ENCODE measurements at places on chromosomes 7 and 10.

GRCh38 chr7:121420976-121421375 is 24.9 kb upstream of the FAM3C start:
- H3K27me3 ChIP-seq, result no peaks in the 10 kb centered on the region
- DNase-seq, result no peak
- H3K27ac ChIP-seq, result no peak overlapping the region
- no peaks in the 10 kb centered on the region for H3K4me1 ChIP-seq
- no peak overlapping the region for H3K4me3 ChIP-seq

DNA sequence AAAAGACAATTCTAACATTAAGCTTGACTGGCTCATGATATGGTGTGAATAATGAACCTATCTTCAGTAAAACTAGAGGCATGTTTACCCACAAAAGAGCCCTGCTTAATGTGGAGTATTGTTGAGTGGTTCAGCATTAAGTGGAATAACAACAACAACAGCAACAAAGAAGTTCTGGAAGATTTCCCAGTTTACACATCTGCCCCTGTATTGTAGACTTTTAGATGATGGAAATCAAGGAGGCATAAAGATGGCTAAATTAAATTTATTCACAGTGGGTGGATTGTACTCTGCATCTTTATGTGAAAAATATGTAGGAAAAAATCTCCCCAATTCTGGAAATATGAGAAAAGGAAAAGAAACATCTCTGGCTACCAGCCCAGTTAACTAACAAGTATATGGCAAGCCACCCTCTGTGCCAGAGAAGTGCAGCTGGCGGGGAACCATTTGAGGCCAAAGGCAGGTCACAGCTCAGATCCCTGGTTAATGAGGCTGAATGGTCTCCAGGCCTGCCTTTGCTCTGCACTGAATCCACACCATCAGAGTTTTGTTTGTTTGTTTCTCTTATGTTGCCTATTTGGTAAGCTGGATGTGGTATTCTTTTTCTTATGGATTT is 186.0 kb downstream of the SEMA3D start:
- no peaks in the 10 kb centered on the region for H3K27me3 ChIP-seq
- H3K27ac ChIP-seq, result no peak overlapping the region
- no peak overlapping the region for H3K4me3 ChIP-seq
- H3K36me3 ChIP-seq, result no peaks in the 10 kb centered on the region

- H3K4me1 ChIP-seq, result no peaks in the 10 kb centered on the region
- no peak for DNase-seq
- no peaks in the 10 kb centered on the region for H3K36me3 ChIP-seq
- no peaks in the 10 kb centered on the region for H3K27me3 ChIP-seq
Observed at GRCh38 chr7:66321283-66321682, 116.1 kb downstream of the TPST1 start.

DNA sequence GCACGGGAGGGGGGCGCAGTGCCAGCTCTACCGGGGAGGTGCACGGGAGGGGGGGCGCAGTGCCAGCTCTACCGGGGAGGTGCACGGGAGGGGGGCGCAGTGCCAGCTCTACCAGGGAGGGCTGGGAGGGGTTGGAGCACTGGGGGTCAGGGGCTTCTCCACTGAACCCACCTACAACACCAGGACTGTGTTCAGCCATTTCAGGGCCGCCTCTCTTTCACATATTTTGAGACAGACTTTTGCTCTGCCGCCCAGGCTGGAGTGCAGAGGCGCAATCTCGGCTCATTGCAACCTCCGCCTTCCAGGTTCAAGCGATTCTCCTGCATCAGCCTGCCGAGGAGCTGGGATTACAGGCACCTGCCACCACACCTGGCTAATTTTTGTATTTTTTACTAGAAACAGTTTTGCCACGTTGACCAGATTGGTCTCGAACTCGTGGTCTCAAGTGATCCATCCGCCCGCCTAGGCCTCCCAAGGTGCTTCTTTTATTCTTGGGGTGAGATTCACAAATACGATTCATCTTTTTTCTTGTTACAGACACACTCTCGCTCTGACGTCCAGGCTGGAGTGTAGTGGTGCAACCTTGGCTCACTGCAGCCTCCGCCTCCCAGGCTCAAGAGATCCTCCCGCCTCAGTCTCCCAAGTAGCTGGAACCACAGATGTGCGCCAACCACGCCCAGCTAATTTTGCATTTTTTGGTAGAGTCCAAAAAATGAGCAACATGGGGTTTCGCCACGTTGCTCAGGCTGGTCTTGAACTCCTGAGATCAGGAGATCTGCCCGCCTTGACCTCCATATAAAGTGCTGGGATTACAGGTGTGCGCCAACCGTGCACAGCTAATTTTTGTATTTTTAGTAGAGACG is 37.0 kb downstream of the ADAP1 start:
- peaks cover 2% of the 10 kb centered on the region for H3K4me1 ChIP-seq
- H3K27me3 ChIP-seq, result no peaks in the 10 kb centered on the region
- DNase-seq, result no peak
- H3K36me3 ChIP-seq, result no peaks in the 10 kb centered on the region
- no peak overlapping the region for H3K4me3 ChIP-seq

DNA sequence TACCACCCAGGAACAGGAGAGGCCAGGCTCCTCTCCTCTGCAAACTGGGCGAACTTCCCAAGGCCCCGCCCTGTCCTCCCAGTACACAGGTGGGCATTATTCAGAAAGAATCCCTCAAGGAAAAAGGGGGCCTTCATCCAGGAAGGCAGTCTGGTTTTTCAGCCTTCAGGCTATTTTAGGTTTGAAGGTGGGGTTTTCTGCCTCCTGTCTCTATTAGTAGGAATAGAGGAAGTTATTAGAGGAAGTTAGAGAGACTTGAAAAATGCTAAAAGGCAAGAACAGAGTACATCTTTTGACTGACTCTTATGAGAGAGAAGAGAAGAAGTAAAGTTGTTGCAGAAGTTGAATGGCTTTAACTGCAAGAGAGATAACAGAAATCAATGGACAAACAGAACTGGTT is 250.9 kb upstream of the SORCS1 start:
- H3K4me1 ChIP-seq, result no peaks in the 10 kb centered on the region
- H3K36me3 ChIP-seq, result no peaks in the 10 kb centered on the region
- no peak overlapping the region for H3K4me3 ChIP-seq
- no peak for DNase-seq
- no peaks in the 10 kb centered on the region for H3K27me3 ChIP-seq
- no peak overlapping the region for H3K27ac ChIP-seq

- no peak overlapping the region for H3K27ac ChIP-seq
- H3K27me3 ChIP-seq, result no peaks in the 10 kb centered on the region
- H3K36me3 ChIP-seq, result no peaks in the 10 kb centered on the region
- no peaks in the 10 kb centered on the region for H3K4me1 ChIP-seq
- H3K4me3 ChIP-seq, result no peak overlapping the region
- no peak for DNase-seq
Observed at GRCh38 chr10:76509446-76509845, 1078.0 kb downstream of the LRMDA start.

DNA sequence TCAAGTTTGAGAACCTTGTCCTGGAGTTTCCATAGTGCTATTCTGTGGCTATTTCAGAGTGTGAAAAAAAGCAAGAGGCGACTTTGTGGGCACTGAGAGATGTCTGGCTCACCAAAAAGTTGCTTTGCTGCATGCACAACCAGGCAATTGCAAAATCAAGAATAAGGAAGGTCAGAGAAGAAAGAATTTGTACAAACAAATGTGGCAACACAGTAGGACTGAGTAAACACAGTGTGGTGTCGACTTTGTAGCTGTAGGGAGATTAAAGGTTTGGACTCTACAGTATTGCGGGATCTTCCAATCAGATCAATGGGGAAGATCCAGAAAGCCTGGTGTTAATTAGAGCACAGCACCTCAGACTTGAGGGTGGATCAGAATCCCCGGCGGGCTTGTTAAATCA is 88.1 kb upstream of the PLPP4 start:
- H3K4me3 ChIP-seq, result no peak overlapping the region
- no peaks in the 10 kb centered on the region for H3K36me3 ChIP-seq
- no peaks in the 10 kb centered on the region for H3K4me1 ChIP-seq
- no peak for DNase-seq
- H3K27ac ChIP-seq, result no peak overlapping the region

DNA sequence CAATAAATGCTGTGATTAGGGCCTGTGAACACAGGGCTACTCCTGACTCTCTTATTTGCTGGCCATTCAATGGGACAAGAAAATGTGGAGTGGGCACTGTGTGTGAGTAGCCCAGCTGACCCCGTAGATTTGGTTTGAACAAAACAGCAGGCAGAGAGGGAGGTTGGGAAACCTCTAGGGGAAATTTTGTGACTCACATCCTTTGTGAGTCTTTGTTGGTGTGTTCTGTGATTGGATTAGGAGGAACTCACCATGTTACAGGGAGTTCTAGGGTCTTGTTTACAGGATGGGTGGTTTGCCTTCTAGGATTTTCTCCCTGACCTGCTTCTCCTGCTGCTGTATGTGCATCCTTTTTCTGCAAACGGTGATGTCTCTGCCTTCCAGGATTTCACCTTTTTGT is 128.3 kb upstream of the MKI67 start:
- no peaks in the 10 kb centered on the region for H3K27me3 ChIP-seq
- no peak overlapping the region for H3K27ac ChIP-seq
- H3K4me3 ChIP-seq, result no peak overlapping the region
- no peaks in the 10 kb centered on the region for H3K36me3 ChIP-seq
- no peak for DNase-seq
- no peaks in the 10 kb centered on the region for H3K4me1 ChIP-seq

GRCh38 chr10:79188154-79188965 is 119.6 kb downstream of the ZMIZ1 start:
- H3K4me1 ChIP-seq, result peaks cover 53% of the 10 kb centered on the region
- no peak for DNase-seq
- no peak overlapping the region for H3K4me3 ChIP-seq
- H3K27me3 ChIP-seq, result no peaks in the 10 kb centered on the region
- H3K36me3 ChIP-seq, result peaks cover 43% of the 10 kb centered on the region

DNA sequence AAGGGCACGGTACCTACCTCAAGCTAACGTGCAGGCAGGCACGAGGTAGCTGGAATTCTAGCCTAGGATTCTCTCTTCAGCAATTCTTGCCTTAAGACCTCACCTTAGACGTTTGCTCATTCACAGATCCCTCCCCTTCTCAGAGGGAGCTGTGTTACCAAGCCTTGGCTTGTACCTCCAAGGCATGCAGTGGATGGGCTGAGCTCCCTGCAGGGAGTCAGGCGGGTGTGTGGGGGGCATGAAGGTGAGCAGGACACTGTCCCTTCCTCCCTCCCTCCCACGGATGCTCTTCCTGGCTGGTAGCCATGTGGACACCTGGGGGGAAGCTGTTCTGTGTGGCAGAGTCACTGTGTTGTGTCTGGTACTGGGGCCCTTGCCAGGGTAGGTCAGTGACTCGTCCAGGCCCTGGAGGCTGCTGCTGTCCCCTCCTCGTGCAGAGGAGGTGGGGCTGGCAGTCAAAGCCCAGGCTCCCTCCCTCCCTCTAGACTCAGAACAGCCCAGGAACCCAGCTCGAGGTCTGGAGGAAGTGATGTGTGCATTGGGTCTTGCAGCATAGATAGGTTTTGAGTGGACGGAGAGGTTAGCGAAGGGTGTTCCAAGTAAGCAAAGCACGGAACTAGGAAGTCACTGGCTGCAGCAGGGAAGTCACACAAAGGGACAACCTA is 222.2 kb upstream of the SH2B2 start:
- H3K36me3 ChIP-seq, result peaks cover 5% of the 10 kb centered on the region
- no peaks in the 10 kb centered on the region for H3K27me3 ChIP-seq
- no peak overlapping the region for H3K27ac ChIP-seq
- H3K4me1 ChIP-seq, result peaks cover 15% of the 10 kb centered on the region
- H3K4me3 ChIP-seq, result no peak overlapping the region

DNA sequence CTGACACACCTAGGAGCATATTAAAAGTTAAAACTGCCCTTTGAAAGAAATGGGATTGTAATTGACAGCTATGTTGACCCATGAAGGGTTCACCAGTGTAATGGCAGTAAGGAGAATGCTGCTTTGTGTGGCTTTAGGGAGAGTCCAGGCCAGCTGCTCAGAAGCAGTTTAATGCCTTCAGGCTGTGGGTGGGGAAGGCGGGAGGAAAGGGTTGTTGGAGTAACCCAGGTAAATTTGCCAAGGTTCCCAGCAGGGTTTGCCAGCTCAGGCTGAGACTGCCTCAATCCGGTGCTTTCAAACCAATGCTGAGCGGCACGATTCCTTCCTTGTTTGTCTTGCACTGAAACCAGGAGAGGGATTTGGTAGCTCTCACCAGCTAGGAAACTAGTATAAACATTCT is 637.2 kb downstream of the INHBA start:
- no peak for DNase-seq
- H3K4me3 ChIP-seq, result no peak overlapping the region
- no peaks in the 10 kb centered on the region for H3K27me3 ChIP-seq
- H3K27ac ChIP-seq, result no peak overlapping the region
- peaks cover 2% of the 10 kb centered on the region for H3K4me1 ChIP-seq

GRCh38 chr10:120948889-120949608 is 97.9 kb downstream of the WDR11 start:
- no peak overlapping the region for H3K27ac ChIP-seq
- peaks cover 7% of the 10 kb centered on the region for H3K4me1 ChIP-seq
- H3K27me3 ChIP-seq, result peaks cover 36% of the 10 kb centered on the region

- no peak overlapping the region for H3K27ac ChIP-seq
- H3K36me3 ChIP-seq, result peaks cover 96% of the 10 kb centered on the region
- H3K4me3 ChIP-seq, result no peak overlapping the region
- H3K27me3 ChIP-seq, result no peaks in the 10 kb centered on the region
- DNase-seq, result no peak
Observed at GRCh38 chr7:148783801-148784527, 85.3 kb downstream of the CUL1 start.

DNA sequence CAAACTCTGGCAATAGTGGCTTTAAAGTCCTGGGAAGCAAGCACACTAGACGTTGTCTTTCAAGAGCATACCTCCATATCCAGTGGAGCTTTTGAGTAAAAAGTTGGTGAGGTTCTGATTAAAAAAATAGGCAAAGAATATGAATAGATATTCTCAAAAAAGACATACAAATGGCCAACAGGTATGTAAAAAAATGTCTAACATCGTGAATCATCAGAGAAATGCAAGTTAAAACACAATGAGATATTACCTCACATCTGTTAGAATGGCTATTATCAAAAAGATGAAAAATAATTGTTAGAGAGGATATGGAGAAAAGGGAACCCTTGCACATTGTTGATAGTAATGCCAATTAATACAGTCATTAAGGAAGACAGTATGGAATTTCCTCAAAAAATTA is 407.1 kb downstream of the MDFIC start:
- no peak overlapping the region for H3K4me3 ChIP-seq
- no peaks in the 10 kb centered on the region for H3K36me3 ChIP-seq
- no peak overlapping the region for H3K27ac ChIP-seq
- H3K27me3 ChIP-seq, result no peaks in the 10 kb centered on the region
- H3K4me1 ChIP-seq, result no peaks in the 10 kb centered on the region

- no peaks in the 10 kb centered on the region for H3K36me3 ChIP-seq
- H3K27ac ChIP-seq, result no peak overlapping the region
- DNase-seq, result no peak
- no peak overlapping the region for H3K4me3 ChIP-seq
- no peaks in the 10 kb centered on the region for H3K27me3 ChIP-seq
- H3K4me1 ChIP-seq, result no peaks in the 10 kb centered on the region
Observed at GRCh38 chr10:14770927-14771326, 3.8 kb downstream of the FAM107B start.

DNA sequence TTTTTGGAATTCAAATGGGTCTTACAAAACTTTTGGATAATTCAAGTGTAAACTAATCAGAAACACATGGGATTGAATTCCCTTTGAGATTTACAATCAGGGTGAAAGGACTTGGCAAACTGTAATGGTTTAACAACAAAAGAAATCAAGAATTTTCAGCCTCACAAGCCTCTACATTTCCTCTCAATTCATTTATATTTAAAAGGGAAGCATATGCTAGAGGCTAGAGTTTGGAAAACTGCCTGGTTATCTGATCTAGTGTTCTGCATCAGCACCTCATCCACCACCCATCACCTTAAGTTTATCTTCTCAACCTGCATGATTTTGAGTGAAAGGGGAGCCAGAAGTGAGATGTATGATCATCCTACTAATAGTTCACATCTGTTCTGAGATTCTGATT is 120.7 kb downstream of the TES start:
- H3K27me3 ChIP-seq, result no peaks in the 10 kb centered on the region
- H3K4me3 ChIP-seq, result no peak overlapping the region
